ENCODE measurements at places on chromosomes 4 and X.

GRCh38 chrX:15881381-15881897 is 26.8 kb upstream of the AP1S2 start:
- no peak for DNase-seq

GRCh38 chr4:87030755-87031441 is 96.1 kb downstream of the AFF1 start:
- no peak for DNase-seq

GRCh38 chr4:12122316-12122715 is 693.6 kb upstream of the HS3ST1 start:
- no peak for DNase-seq

- peak; percentile 2 for DNase-seq
These were observed 531 bp upstream of the MANBA start for GRCh38 chr4:102761296-102761701.

- no peak for DNase-seq
These were observed 37.8 kb upstream of the BDH2 start for GRCh38 chr4:103137446-103137827.

GRCh38 chr4:156038772-156039171 is 85.1 kb upstream of the CTSO start:
- DNase-seq: no peak

DNA sequence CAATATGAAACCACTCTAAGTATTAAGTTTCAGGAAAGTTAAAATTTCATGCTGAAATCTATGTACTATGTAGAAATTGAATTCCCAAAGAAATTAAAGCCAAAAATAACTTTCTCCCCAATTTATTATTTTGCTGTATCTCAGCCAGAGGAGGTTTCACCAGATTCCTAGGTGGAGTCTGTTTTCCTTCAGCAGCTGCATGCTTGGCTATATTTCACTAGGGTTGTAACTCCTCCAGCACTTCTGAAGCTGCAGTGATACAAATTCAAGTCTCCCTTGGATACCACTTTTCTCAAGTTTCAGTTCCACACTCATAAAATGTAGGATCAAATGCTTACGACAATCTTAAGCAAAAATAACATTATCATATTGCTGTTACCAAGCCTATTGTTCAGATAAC is 41.2 kb upstream of the ZC4H2 start:
- no peak for DNase-seq

GRCh38 chr4:53019485-53020382 is 157.6 kb downstream of the RASL11B start:
- DNase-seq: peak; percentile 59

DNA sequence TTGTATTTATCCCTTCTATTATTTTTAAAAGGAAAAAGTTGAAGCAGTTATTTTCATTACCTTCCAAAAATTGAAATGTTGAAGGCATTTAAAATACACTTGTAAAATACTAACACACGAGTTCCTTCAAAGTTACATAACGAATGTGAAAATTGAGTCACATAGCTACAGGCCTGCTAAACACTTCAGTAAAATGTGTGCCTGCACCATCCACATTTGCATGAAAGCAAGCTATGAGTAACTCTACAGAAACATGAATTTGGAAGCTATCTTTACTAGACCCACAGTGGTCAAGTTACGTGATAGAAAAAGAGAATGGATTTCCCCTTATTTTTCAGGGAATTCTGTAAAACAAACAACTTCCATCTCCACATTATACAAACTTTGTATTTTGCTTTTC is 1148.8 kb upstream of the PCDH7 start:
- no peak for DNase-seq

GRCh38 chrX:49760290-49760890 is 64.6 kb upstream of the PAGE1 start:
- no peak for DNase-seq

DNA sequence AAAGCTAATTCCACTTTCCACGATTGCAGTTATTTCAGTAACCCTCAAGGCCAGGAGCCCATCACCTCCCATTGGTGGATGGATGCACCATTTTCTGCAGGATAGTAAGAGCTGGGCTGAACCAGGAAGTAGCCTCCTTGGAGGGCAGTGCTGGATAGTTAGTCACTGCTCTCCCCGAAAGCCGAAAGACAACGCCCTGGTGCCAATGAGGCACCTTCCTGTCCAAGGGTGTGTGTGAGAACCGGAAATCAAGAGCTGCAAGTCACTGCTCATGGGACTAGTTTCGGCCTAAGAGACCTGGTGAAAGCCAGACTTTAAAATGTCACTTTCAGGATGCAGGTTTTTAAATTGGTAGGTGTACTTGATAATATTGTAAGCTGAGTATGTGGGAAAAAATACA is 203.8 kb upstream of the HS3ST1 start:
- no peak for DNase-seq

- DNase-seq: no peak
These were observed 71.3 kb downstream of the ANKRD17 start for GRCh38 chr4:73187325-73187724.

DNA sequence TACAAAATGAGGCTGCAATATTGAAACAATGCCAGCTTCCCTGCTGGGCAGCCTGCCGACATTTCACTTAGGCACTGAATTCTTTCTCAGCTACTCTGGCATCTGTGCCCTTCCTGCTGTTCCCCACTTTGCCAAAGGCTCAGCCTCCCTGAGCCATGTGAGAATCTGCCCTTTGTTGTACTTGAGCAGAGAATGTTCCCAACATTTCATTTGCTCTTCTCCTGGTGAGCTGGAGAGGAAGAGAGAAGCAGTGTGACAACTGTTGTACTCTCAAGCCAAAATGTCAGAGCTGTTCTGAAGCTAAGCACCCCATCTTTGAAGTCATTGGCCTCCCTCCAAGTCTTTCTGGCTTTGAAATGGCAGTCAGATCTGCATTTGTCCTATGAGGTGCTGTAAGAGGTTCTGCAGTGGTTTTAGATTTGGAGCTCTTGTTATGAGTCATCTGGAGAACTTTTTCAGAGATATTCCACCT is 32.5 kb downstream of the LANCL3 start:
- DNase-seq: no peak

DNA sequence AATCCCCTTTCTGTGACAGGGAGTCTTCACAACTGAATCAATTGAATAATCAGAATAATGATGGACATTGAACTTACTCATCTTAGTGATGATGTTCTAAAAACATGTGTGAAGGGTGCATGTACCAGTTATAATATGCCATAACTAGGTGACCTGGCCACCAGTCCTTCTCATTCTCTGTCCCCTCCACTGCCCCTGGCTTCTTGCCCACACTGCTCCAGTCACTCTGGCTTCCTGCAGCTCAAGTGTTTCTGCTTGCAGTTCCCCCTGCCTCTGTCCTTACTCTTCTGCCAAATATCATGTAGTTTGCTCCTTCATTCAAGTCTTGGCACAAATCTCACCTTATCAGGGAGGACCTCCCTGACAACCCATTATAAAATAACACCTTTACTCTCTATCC is 168.1 kb upstream of the SLC7A11 start:
- no peak for DNase-seq

DNA sequence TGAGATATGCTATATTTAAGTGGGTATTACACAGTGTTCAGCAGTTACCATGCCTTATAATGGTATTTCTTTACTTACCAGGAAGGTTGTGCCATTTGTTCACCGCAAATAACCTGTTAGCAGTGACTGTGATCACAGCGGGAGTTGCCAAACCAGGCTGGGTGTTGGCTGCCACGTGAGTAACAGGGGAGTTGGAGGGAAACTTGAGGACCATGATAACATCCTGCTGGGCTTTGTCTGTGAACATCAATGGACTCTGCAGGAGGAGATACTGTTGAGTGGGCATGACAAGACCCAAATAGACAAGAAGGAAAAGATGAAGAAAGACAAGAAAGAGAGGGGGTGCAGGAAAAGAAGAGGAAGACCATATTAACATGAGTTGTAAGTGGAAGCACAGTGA is 242.9 kb downstream of the DCLK2 start:
- DNase-seq: no peak

- peak; percentile 26 for DNase-seq
These were observed 56.2 kb upstream of the ANKRD50 start for GRCh38 chr4:124768596-124769365.

- DNase-seq: peak; percentile 80
These were observed 275.2 kb downstream of the QDPR start for GRCh38 chr4:17236686-17237085.

DNA sequence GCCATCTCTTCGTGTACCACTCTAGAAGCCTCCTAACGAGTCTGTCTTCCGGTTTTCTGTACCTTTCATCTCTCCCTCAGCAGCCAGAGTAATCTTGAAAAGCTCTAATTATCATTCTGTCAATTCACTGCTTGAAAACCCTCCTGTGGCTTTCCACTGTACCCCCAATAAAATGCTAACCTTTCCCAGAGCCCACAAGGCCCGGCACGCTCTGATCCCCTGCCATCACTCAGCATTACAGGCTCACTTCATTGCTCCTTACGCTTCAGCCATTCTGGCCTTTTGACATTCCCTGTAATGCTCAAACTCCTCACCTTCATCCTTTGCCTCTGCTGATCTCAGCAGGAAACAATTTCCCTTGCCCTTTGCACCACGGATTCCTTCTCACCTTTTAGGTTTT is 112.9 kb downstream of the ARHGAP10 start:
- no peak for DNase-seq

DNA sequence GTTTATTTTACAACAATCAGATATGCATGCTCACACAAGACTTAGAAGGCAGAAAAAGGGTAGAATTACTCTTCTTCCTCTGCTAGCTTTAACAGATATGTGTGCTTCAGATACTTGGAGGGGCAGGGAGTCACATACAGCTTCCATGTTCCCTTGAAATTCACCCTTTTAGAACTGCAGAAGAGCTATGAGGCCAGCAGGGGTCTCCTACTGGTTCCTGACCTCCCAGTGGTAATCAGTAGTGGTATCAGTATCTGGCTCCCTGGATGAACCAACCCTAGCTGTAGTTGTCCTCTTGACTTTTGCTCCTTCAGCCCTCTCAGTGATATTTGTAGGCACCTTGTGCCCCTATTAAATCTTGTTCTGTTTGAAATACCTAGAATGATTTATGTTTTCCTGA is 81.5 kb downstream of the RCHY1 start:
- no peak for DNase-seq

GRCh38 chr4:96003951-96004740 is 164.3 kb downstream of the PDHA2 start:
- DNase-seq: no peak

- DNase-seq: peak; percentile 23
These were observed 67.0 kb upstream of the CXCL13 start for GRCh38 chr4:77538574-77539157.

- no peak for DNase-seq
These were observed 2.6 kb upstream of the FGF16 start for GRCh38 chrX:77444545-77444944.

DNA sequence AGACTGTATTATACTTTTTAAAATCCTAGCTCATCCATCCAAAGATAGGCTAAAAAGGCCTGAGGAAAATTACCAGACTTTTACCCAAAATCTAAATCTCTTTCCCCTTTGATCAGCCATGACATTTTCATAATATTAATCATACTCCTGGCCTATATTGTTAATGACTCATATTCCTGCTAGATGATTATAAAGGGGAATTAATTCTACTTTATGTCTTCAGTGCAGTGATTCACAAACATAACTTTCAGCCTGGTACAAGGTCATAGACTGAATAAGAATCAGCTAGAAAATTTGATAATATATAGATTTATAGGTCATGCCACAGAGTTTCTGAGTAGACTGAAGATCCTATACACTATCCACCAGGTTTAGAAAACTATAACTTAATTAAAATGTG is 1905.4 kb downstream of the C4orf33 start:
- DNase-seq: no peak

Measured in fibroblast of gingiva (primary cell).